ENCODE measurements at places on chromosomes 4 and X.
A peak's percentile ranks its signal among the peaks of the same experiment; 100 is the strongest.

- DNase-seq: no peak
Measured at GRCh38 chrX:11321986-11322385, 28.8 kb downstream of the AMELX start.

DNA sequence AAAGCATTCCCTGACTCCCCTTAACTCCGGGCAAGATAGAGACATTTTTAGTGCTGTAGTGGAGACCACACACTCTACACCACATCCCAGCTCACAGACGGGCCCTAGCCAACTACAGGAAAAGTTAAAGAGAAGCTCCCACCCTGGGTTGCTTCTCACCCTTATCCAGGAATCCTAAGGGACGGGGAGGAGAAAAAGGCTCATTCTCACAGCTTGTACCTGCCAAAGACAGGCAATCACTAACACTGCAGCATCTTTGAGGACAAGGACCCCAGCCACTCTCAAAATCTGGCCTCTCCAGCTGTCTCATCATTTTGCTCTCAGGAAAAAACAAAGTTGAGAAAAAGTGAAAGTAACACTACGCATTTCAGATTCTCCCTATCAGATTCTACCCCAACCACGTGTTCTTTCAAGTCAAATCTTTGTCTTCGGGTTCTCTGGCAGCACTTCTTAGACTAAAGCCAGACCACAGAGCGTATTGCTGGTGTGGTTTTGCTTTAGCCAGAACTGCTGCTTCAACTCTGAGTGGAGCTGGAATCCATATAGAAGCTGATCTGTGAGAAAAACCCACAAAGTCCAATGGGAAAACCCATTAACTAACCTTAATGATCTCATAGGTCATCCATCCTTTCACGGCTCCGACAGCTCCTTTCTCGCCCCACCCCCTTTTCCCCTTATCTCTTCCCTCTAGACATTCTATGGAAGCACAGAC lies 605.9 kb upstream of the DIPK2B start:
- peak; percentile 36 for DNase-seq

DNA sequence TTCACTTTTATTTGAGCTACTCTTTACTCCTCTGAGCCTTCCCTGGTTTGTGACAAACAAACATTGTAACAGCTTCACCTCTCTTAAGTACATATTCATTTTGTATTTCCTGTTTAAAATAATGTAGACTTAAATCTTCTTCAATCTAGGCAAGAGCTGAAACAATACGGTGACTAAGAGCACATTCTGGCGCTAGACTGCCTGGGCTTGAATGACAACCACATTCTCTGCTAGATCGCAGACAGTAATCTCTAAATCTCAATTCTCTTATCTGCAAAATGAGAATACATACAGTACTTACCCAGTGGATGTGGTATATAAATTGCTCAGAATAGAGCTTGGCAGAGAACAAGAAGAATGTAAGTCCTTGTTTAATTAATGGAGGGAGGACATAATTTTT lies 144.8 kb downstream of the ARAP2 start:
- DNase-seq: no peak

- DNase-seq: no peak
Measured at GRCh38 chrX:112048707-112049106, 33.9 kb downstream of the TRPC5 start.

DNA sequence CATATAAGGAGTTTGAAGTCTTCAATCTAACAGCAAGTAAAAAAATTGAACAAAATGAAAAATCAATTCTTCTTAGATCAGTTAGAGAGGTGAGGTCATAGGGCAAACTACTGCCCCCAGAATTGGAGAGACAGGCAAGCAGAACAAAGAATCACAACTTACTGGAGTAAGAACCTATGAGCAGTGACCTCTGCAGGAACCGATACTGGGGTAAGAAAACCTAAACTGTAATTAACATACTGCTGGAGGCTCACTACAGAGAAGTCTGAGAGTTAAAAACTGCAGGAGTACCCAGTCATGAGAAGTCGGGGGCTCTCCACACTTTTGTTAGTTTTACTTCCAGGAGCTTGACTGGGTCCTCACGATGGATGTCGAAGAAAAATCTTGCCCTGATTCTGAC lies 16.0 kb downstream of the CLDN22 start:
- no peak for DNase-seq

DNA sequence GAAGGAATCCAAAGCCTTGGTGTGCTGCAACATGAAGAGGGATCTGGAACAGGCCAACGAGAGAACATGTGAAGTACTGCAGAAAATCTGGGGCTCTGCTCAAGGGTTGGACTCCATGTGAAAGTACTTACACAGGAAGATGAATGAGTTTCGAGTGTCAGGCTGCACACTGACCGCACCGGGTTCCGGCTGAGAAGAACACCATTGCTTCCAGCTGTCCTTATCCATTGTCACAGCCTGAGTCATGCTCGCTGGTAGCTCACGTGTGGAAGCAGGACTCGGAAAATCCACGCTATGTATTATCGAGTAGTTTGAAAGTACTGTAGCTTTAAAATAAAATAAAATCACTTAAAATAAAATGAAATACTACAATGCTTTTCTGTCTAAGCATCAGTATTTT lies 50.4 kb upstream of the TBL1X start:
- no peak for DNase-seq

DNA sequence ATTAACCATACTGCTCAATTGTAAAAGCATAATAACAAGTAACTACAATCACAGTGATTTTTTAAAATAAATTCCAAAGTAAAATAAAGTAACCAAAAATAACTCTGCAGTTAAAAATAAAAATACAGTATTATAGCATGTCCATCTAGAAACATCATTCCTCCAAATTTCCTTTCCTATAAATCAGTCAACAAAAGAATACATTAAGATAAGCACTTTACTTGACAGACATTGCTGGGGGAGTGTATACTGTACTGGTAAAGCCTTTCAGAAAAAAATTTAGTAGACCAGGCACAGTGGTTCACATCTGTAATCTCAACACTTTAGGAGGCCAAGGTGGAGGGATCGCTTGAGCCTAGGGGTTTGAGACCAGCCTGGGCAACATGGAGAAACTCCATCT lies 91.1 kb downstream of the LRBA start:
- no peak for DNase-seq

DNA sequence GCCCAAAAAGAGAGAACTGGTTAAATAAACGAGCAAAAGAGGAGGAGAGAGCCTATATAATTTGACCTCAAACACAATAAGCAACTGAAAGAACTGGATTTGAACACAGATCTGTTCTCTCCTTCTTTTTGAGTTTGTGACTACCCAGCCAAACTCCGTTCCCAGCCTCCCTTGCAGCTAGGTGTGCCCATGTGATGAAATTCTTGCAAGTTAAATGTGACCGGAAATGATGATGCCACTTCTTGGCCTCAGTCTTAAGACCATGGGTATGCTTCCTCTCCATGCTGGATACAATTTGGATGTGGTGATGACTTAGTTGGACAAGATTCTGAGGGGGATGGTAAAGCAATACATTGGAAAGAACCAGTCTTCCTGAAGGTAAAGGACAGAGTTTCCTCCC lies 204.1 kb downstream of the PTTG2 start:
- no peak for DNase-seq

- no peak for DNase-seq
Measured at GRCh38 chr4:80026100-80026499, 46.9 kb downstream of the ANTXR2 start.

DNA sequence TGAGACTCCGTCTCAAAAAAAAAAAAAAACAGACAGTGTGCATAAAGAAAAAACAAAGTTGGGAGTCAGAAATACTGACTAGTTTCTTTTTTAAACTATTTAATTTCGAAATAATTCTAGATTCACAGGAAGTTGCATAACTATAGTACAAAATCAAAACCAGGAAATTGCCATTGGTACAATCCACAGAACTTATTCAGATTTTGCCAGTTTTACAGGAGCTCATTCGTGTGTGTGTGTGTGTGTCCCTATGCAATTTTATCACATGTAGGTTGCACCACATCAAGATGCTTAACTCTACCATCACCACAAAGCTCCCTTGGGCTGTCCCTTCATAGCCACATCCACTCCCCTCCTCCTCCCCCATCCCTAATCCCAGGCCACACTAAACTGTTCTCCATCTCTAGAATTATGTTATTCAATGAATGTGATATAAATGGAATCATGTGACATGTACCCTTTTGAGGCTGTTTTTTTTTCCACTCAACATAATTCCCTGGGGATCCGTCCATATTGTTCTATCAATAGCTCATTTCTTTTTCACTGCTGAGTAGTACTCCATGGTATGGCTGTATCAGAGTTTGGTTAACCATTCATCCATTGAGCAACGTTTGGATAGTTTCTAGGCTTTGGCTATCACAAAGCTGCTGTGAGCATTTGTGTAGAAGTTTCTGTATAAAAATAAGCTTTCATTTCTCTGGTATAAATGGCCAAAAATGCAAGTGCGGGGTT lies 16.3 kb upstream of the DDX3X start:
- no peak for DNase-seq

GRCh38 chr4:163611784-163612445 lies 117.4 kb downstream of the TMA16 start:
- no peak for DNase-seq

GRCh38 chrX:82816562-82816961 lies 691.5 kb upstream of the POU3F4 start:
- no peak for DNase-seq

DNA sequence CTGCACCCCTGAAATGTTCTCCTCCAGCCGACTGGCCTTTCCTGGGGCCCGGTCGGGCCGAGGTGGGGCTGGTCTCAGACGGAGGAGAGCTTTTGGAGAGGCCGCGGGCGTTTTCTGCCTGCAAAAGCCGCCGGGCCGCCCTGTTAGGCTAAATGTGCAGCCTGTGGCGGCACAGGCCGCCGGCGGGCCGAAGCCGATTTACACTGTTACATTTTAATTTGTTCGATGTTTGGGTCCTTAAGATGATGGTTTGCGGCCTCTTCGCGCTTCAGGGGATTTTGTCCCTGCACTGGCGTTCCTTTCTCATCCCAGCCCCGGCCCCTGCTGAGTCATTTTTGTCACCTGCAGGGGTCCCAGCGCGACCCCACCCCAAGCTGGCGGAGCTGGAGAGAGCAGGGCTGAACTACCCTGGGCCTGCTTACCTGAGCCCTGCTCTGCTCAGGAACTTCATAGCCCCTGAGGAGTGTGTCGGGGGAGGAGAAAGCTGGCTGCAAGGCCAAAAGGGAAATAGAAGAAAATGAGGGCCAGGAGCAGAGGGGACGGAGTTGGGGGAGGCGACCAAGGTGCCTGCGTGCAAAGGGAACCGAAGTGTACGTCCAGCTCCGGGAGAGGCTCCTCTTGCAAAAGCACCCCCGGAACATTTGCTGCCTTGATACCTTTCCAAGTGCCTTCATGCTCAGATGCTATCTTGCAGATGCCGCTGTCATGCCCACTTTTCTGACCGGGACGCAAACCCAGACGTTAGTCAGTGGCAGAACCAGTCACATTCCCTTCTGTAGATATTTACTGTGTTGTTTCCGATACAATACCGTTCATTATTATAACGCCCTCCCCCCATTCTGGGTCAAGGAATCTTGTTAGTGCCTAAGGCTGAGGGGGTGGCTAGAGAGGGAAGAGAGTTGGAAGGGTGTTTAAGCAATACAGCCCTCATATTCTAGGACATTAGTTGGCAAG lies 977 bp upstream of the RBBP7 start:
- DNase-seq: peak; percentile 6

- no peak for DNase-seq
Measured at GRCh38 chr4:172725581-172725980, 443.0 kb upstream of the GALNT7 start.

DNA sequence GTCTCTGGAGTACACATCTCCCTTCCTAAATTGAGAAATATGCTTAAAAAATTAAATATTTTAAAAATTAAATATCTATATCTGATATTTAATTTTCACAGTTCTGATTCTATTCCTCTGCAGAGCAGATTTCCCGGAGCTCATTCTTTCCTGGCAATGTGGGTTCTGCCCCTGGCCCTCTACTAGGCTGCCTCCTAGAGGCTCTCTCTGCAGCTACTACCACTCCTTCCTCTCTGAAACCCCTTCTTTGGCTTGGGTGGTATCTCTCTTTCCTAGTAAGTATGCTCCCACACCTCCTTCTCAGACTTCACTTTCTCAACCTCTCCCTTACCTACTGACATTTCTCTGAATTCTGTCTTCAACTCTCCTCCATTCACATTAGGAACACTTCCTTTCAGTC lies 45.3 kb downstream of the RPGR start:
- peak; percentile 24 for DNase-seq

- no peak for DNase-seq
Measured at GRCh38 chrX:53616946-53617345, 69.6 kb downstream of the HUWE1 start.

DNA sequence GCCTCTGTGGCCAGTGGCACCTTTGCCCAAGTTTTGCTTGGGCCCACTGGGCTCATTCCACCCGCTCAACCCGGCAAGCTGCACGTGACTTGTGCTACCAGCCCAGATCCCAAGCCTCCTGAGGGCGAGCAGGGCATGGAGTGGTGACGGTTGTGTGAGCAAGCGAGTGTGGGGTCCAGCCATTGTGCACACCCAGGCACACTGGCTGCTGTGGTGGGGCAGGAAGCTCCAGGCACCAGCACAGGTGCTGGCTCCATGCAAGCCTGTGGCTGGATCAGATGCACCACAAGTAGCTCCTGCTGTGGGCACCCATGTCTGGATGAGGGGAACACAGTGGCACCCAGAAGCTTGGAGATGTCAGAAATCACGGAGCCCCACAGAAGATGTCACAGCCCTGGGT lies 557.0 kb upstream of the GNPDA2 start:
- no peak for DNase-seq

GRCh38 chr4:101792056-101792590 lies 1.6 kb downstream of the BANK1 start:
- peak; percentile 71 for DNase-seq

GRCh38 chr4:111807576-111807975 lies 337.7 kb upstream of the FAM241A start:
- no peak for DNase-seq

DNA sequence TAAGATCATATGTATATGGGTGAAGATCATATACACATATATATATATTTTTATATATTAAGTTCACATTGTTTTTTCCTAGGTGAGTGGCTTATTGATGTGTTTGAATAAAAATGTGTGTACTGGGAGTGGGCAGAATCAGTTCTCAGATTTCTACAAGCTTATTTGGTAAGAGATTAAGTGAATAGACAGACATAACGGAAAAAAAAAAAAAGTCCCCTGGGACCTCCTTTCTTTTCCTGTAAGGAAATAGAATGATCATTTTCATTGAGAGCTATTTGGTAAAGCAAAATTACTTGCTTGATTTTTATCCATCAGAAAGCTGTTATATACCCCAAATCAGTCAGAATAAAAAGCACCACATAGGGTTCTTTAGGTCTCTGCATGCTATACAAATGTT lies 597.7 kb downstream of the PCDH18 start:
- DNase-seq: no peak

Data from GM03348 (cell line).